Activated CD8-positive, alpha-beta memory T cell treated with anti-CD3 and anti-CD28 coated beads for 4 hours (primary cell): ENCODE measurements at places on chromosomes 1 and 21.

- DNase-seq: no peak
Observed at GRCh38 chr1:89167590-89168230, 8.1 kb downstream of the GBP7 start.

GRCh38 chr1:27218736-27219135, 15.7 kb upstream of the WDTC1 start:
- no peak for DNase-seq

GRCh38 chr1:73162564-73162963, 880.2 kb upstream of the NEGR1 start:
- DNase-seq: no peak

DNA sequence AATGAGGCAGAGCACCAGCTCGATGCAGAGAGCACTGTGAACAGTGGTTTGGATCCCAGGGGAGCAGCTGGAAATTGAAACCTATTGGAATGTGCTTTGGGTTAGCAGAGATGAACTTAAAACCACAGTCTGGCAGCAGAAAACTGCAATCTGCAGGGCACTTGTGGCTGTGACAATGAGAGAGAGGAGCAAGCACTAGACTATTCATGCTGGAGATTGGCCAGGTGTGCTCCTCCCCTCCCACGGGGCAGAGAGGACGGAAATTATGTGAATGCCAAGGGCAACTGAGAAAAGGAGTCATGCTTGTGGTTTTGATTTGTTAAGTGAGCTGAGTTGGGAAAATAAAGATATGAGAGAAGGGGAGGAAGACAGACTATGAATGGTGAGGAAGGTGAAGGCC, 38.1 kb downstream of the HSD3B2 start:
- DNase-seq: no peak

DNA sequence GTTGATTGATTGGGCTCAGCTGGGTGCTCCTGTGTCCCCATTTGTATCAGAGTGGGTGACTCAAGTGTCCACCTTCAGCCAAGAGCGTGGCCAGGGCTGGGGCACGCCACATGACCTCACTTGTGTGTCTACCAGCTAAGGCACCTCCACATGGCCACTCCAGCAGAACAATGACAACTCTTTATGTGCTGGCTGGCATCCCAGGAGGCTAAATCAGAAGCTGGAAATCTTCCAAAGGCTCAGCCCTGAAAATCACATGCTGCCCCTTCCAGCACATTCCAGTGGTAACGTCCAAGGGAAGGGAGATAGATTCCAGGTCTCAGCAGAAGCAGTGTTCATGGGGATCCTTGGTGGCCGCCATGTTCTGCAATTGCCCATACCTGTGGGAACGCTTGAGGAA, 585.5 kb downstream of the AJAP1 start:
- DNase-seq: no peak

GRCh38 chr1:236975461-236975860, 28.8 kb downstream of the MT1HL1 start:
- no peak for DNase-seq

DNA sequence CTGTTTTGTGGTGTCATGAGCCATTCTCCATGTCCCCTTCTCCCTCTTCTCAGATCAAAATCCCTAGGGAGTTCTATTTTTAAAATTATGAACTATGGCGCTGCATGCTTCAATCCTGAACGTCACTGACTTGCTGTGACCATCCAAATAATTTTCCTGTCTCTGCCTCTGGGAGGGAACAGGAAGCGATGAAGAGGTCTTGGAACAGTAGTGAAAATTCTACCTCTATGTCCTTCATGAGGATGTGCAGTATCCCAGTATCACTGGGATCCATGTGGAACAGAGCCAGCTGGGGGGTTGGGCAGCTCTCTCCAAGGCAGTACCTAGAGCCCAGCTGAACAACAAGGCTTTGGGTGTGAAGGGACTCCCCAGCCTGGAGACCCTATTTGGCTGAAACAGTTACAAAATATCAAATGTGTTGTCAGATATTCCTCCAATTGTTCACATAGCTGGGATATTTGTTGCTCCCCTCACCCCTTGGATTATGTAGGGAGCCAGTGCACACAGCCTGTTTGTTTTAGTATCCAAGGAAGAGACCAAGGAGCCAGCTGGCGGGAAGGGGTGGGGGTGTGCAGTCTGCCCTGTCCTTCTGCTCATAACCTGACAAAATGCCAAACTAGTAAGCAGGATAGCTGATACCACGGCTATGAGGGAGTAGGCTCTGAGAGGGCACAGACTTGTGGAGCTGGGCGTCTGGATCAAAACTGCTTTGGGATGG, 7.6 kb downstream of the DCLRE1B start:
- no peak for DNase-seq

DNA sequence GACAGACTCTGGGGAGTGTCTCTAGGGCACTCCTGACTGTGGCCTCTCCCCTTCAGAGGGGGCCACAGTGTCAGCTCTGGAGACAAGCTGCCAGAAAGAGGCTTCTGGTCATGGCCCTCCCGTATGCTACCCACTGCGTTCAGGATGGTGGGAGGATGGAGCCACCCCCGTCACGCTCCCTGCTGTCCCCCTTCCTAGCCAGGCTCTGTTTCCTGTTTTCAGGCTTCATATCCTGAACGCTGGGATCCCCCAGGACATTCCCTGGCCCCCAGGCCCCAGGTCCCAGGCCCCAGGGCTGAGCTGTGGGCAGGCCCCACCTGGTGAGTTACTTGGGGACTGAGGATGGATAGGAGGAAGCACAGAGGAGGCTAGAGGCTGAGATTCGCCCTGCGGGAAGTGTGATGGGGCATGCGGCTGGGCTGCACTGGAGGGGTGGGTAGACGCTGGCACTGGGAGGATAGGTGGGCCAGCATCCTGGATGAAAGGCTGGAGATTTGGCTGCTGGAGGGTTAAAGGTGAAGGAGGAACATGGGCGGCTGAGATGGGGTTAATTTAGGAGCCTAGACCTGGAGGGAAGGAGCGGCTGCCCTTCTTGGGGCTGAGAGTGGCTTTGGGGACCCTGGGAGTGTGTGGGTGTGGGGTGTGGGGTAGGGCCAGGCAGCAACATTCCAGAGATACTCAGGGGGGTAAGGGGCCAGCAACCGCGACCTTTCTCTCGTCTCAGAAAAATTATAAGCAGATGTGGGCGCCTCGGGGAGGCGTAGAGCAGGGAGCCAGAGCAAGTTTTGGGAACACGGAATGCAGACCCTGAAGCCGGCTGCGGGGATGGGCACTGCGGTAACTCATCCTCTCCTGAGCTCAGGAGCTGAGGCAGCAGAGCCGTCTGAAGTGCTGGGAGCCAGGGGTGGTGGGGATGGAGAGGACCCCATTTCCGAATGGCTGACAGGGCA, 8.7 kb downstream of the PEAR1 start:
- DNase-seq: no peak

DNA sequence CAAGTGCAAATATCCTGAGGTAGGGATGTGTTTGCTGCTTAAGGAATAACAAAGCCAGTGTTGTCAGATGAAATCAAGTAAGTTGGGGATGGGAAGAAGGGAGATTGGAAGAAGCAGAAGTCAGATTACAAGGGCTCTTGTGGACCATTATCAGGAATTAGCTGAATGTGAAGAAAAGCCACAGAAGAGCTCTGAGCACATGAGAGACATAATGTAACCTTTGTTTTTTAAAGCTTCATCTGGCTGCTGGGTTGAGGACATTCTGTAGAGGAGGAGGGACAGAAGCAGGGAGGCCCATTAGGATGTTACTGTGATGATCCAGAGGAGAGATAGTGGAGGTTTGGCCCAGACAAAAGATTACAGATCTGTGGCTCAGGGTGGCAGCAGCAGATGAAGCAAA, 111.7 kb downstream of the DUSP10 start:
- no peak for DNase-seq

GRCh38 chr1:171204296-171204695, 19.2 kb downstream of the FMO2 start:
- DNase-seq: no peak

DNA sequence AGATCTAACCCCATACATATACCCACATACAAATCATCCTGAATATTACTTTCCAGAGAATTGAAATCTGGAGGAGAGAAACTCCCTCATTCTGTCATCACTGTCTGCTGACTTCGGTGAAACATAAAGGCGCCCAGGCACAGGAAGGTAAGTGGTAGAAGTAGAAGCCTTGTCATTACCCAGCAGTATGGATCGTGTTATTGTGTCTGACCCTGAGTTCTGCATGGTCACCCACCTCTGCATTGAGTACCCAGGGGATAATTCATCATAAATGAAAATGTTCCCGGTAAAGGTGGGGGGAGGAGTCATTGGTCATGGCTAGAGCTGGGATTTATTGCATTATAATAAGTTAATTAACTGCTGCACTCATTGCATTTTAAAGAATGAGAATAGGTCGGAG, 342.6 kb upstream of the PKN2 start:
- DNase-seq: no peak

- DNase-seq: no peak
Observed at GRCh38 chr1:24957016-24957807, 27.1 kb upstream of the RUNX3 start.

- DNase-seq: no peak
Observed at GRCh38 chr1:11564237-11564636, 85.3 kb downstream of the DISP3 start.

DNA sequence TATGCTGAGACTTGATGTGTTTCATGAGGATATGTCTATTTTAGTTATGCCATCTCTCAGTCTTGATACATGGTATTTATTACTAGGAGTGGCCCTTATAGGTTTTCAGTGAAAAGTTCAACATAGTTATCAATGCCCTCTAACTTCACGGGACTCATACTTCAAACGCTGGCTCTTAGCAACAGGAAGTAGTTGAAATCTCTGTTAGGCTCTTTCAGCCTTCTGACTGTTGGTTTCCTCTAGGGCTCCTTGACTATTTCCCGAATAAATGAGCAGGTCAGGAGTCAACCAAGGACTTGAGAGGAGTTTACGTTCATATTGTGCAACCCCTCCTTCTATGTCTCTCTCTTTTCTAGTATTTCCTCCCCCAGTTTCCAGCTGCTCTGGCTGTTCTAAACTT, 141.8 kb downstream of the RGS7 start:
- no peak for DNase-seq

- no peak for DNase-seq
Observed at GRCh38 chr21:35352066-35352770, 303.1 kb upstream of the RUNX1 start.

- no peak for DNase-seq
Observed at GRCh38 chr1:21012937-21013336, 163.8 kb downstream of the EIF4G3 start.

GRCh38 chr1:116302281-116302680, 70.8 kb upstream of the ATP1A1 start:
- no peak for DNase-seq

DNA sequence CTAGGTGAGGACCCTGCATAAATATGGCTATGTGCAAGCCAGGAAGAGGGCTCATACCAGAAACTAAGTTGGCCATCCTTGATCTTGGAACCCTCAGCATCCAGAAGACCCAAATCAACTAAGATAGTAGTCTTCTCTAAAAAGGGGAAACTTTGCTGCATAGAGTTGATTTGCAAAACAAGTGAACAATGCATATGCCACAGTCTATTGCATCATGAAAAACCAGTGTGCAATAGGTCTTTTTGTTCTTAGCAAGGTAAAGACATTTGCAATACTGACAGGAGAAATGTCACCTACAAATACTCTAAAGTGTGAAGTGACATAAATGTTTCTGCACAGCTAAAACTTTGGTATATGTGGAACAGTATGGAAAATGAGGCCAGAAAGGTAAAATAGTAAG, 2.0 kb upstream of the IFI16 start:
- DNase-seq: no peak

DNA sequence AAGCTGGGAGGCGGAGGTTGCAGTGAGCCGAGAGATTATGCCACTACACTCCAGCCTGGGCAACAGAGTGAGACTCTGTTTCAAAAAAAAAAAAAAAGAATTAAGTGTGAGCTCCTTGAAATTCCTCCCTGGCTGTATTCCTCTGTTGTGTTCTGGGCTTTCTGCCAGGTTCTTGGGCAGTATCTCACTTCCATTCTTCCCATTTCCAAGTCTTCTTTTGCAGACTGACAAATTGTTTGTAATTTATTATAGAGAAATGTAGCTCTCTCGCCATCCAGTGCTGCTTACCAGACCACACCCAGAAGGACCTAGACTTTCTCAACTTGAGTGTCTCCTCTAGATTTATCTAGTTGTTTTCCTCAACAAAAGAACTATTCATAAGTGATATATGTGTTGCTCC, 105.0 kb upstream of the ADGRL2 start:
- DNase-seq: no peak

GRCh38 chr1:202821467-202821866, 10.7 kb downstream of the PCAT6 start:
- no peak for DNase-seq

DNA sequence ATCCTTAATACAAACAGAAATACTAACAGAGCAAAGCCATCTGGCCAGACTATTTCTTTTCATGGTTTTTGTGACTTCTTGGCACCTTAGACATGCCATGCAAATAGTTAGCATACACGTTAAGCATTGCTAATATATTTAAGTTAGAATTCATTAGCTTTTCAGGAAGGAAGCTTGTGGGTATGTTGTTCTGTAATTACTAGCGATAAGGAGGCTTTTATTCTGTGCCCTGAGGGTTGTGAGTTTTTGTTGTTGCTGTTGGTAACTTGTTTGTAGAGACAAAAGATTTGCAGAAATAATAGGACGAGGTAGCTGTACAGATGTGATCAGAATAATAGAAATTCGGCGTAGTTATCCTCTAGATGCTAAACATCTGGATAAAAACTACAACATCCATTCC, 305.3 kb downstream of the TM2D1 start:
- DNase-seq: no peak

DNA sequence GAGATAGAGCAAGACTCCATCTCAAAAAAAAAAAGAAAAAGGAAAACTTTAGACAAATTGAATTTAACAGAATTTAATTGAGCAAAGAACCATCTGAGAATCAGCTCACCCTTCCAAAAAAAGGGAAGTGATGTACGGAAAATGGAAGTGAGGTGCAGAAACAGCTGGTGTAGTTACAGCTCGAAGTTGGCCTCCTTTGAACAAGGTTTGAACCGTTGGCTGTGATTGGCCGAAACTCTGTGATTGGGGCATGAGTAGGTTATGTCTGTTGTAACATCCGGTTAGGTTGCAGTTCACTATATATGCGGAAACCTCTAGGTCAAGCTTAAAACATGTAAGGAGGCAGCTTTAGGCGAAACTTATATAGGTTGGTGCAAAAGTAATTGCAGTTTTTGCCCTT, 97.9 kb upstream of the KIF26B start:
- no peak for DNase-seq

- no peak for DNase-seq
Observed at GRCh38 chr1:15684468-15685291, 560 bp downstream of the PLEKHM2 start.

DNA sequence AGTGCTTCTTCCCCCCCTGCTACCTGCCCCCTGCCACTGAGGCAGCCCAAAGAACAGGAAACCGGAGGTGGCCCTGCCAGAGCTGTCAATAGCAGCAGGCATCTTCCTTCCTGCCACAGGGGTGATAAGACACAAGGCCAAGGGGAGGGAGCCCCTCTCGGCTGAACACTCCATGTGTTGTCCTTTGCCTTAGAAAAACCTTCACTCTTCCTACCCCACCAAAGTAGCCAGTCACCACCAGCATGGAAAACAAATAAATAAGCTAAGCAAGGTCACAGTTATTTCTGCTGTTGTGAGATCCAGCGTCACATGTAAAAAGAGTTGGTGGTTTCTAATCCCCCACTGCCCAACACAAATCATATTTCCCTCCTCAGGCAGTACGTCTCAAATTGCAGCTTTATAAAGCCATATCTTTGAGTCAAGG, 104.8 kb upstream of the DPT start:
- DNase-seq: no peak

- peak; percentile 46 for DNase-seq
Observed at GRCh38 chr1:167447521-167448136, 70.7 kb downstream of the CD247 start.
